ENCODE measurements at places on chromosomes 3 and 15.
A peak's percentile ranks its signal among the peaks of the same experiment; 100 is the strongest.

DNA sequence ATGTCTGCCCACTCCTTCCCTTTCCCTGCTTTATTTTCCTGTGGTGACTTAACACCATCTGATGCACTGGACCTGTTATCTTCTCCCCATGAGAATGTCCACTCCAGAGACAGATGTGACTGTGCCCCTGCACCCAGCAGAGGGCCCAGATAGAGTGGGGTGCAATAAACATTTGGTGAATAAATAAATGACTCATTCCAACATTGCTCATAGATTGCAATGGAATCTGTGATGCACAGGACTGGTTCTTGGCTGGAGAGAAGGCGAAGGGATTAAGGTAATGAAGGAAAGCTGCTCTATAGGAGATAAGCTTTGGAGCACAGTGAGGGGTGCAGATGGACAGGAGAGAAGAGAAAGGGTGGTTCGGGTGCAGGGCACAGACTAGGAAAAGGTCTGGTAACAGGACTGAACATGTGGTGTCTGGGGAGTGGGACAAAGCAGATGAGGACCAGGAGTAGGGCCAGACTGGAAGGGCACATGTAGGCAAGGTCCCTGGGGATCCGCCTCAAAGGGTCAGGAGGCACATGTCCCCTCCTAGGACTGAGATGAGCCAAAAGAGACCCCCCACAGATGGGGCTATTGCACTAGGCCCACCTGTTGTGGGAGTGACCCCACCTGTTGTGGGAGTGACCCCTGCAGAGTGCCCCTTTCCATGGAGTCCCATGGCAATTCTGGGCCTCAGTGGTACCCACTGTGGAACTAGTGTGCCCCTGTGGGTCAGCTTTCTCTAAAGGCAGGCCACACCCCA, 17.5 kb upstream of the POC1A start:
- DNase-seq: no peak

- DNase-seq: no peak
Observed at GRCh38 chr3:182715006-182715405, 78.3 kb upstream of the ATP11B start.

DNA sequence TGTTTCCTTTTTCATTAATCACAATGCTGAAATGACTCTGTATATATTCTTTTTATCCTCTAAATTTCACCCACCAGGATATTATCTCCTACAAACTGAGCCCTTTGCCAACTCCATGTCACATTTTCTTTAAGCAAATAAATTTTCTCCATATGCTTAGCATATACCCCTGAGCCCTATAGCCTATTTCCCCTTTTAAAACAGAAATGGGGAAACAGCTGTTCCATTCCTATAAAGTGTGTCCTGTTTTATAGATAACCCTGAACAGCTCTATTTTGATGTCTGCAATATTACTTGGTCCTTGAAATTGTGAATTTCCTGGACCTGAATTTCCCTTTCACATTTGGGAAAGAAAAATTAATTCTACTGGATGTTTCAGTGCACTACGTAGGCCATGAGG, 15.6 kb upstream of the FILIP1L start:
- no peak for DNase-seq

GRCh38 chr15:34773917-34774316, 19.1 kb upstream of the GJD2 start:
- no peak for DNase-seq

- DNase-seq: no peak
Observed at GRCh38 chr3:31966978-31967591, 14.0 kb downstream of the OSBPL10 start.

DNA sequence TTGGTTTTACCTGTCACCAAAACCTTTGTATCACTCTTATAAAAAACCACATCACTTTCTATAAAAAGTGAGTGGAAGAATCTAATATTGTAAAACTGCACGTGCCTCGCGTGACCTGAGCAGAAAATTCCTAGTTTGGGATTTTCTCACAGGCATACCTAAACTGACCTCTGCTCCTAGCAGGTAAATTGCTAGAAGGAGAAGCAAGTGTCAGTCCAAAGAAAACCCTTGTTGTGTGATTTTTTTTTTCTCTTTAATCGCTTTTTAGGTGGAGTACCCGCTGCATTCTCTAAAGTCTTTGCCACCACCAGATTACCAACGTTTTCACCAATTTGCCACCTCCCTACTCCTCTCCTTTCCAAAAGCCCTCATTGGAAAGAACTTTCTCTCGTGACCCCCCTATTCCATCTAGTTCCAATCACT, 534 bp upstream of the UBE2E1 start:
- no peak for DNase-seq

DNA sequence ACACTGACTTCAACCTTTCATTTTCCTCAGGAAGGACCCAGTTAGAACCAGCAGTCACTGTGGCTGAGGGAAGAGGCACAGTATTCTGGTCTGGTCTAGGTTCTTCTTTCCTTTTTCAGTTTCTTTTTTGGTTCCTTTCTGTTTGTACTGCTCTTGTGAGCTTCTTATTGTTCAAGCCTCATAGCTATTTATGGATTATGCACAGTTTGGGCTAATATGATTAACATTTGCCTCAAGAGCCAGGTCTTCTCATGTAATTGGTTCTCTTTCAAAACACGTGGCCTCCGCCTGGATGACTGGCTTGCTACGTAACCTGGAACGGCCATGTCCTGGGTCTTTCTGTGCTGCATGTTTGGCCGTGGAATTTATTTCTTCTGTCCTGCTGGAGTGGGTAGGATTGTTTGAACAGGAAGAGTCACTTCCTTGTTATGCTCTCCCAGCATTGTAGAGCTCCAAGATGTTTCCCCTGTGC, 43.3 kb downstream of the RBMS3 start:
- peak; percentile 1 for DNase-seq
